ENCODE measurements at places on chromosomes 5 and 9. TPM values are rescaled to one million over a fixed set of nuclear protein-coding genes. Genes with fewer than 3 reads are reported as not detected.
A peak's percentile ranks its signal among the peaks of the same experiment; 100 is the strongest.

GRCh38 chr9:134891053-134891452 lies 10.4 kb downstream of the FCN2 start:
- no peaks in the 10 kb centered on the region for H3K36me3 ChIP-seq
- DNase-seq, result no peak
- H3K27me3 ChIP-seq, result peaks cover 28% of the 10 kb centered on the region
- H3K4me1 ChIP-seq, result peaks cover 11% of the 10 kb centered on the region
- H3K4me3 ChIP-seq, result no peak overlapping the region
- no peak overlapping the region for H3K27ac ChIP-seq

DNA sequence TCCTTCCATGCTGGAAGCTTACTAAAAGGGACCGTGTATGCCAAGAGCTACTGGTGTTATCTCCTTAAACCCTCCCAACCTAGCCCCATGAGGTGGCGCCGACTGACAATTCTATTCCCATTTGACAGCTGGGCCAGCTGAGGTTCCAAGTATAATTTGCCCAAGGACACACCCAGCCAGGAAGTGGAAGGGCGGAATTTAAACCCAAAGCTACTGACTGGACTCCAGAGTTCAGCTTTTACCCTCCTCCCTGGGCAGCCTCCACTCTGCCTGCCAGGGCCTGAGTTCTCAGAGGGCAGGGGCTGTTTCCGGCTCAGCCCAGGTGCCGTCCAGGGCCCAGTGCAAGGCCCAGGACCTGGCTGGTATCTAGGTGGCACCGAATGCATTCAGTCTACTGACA lies 71.8 kb downstream of the C9orf50 start:
- H3K4me1 ChIP-seq, result peaks cover 39% of the 10 kb centered on the region
- H3K36me3 ChIP-seq, result no peaks in the 10 kb centered on the region
- peak overlapping the region; percentile 83 for H3K4me3 ChIP-seq
- peak overlapping the region; percentile 80 for H3K27ac ChIP-seq

DNA sequence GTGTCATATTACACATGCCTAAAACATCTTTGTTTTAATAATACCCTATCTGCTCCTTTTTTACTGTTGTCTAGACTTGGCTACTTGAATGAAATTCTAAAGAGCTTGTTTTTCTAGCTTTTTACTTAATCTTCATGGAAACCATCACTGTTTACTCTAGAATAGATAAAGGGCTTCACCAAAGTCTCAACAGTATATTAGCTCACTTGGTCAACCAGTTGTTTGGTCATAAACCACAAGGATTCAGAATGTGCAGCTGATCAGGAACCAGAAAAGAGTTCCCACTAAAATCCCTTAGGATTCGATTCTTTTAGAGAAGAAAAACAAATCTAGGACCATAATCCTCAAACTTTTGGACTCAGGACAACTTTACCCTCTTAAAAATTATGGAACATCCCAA lies 38.0 kb downstream of the CDO1 start:
- DNase-seq, result no peak
- H3K27me3 ChIP-seq, result peaks cover 6% of the 10 kb centered on the region
- H3K4me3 ChIP-seq, result no peak overlapping the region
- H3K27ac ChIP-seq, result no peak overlapping the region

IL9 gene
- total RNA-seq, result not detected

- peaks cover 2% of the 10 kb centered on the region for H3K27me3 ChIP-seq
- no peaks in the 10 kb centered on the region for H3K36me3 ChIP-seq
- peak overlapping the region; percentile 30 for H3K27ac ChIP-seq
Observed at GRCh38 chr5:148734518-148734917, 80.2 kb upstream of the HTR4 start.

- no peak overlapping the region for H3K4me3 ChIP-seq
- H3K27me3 ChIP-seq, result peaks cover 55% of the 10 kb centered on the region
- no peak overlapping the region for H3K27ac ChIP-seq
- no peak for DNase-seq
- H3K36me3 ChIP-seq, result no peaks in the 10 kb centered on the region
Observed at GRCh38 chr9:36935768-36936497, 98.1 kb downstream of the PAX5 start.
